ENCODE measurements at places on chromosomes 12 and 14.

DNA sequence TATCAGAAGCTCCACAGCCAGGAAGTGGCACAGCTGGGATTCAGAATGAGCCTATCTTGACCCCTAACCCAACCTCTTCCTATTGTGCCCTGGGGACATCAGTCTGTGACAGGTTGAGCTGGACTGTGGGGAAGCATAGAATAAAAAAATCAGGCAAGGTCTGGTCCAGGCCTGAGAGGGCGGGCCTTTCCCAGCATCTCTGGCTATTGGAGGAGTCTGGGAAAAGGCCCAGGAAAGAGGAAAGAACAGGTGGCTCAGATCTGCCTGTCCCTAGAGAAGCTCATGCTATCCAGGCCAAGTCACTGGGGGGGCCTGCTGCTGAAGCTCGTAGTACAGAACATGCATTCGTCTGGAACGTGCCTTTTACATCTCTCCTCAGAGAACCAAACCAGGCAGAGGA, 100.5 kb downstream of the PPM1H start:
- no peak for DNase-seq

GRCh38 chr12:112111931-112112330, 3.3 kb upstream of the NAA25 start:
- DNase-seq, result no peak

- no peak for DNase-seq
Measured at GRCh38 chr14:85333841-85334240, 196.1 kb upstream of the FLRT2 start.

GRCh38 chr12:2463719-2464118, 331.1 kb upstream of the FKBP4 start:
- no peak for DNase-seq

GRCh38 chr12:90908465-90908864, 46.5 kb downstream of the CCER1 start:
- DNase-seq, result peak; percentile 74

DNA sequence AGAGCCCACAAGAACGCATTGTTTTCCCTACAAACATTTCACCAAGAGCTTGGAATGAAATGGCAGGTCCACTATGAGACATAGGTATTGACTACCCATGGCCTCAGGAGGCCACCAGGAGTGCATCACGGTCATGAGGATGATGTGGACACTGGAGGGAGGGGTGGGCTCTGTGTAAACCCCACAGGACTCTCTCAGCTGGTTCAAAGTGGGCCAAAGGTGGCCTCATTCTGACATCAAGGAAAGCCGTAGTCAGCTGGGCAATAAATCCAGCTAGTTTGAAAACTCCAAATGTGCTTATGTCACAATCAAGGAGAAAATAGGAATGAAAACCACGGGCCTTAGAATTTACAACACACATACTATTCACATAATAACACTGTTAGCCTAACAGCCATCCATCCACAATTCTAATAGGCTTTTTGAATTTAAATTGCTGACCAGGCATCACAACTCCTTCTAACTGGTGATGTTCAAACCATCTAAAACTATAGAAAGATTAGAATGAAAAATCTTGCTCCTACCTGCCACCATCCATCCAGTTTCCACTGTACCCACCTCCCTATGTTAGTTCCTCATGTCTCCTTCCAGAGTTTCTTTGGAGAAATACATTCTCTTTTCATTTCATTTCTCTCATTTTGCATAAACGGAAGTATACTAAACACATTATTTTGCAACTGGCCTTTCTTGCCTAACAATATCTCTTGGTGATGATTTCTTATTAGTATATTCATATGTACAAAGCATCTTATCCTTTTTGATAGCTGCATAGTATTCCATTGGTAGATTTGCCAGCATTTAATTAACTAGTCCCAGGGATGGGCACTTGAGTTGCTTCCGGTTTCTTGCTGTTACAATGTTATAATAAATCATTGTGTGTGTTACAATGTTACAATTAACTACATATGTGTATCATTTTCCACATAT, 21.5 kb downstream of the CMKLR1 start:
- DNase-seq, result no peak

- no peak for DNase-seq
Measured at GRCh38 chr14:101444116-101444515, 117.2 kb upstream of the DIO3 start.

- DNase-seq, result no peak
Measured at GRCh38 chr12:67599691-67600090, 48.9 kb upstream of the DYRK2 start.
